ENCODE measurements at places on chromosomes 16 and 17.
A peak's percentile ranks its signal among the peaks of the same experiment; 100 is the strongest.

DNA sequence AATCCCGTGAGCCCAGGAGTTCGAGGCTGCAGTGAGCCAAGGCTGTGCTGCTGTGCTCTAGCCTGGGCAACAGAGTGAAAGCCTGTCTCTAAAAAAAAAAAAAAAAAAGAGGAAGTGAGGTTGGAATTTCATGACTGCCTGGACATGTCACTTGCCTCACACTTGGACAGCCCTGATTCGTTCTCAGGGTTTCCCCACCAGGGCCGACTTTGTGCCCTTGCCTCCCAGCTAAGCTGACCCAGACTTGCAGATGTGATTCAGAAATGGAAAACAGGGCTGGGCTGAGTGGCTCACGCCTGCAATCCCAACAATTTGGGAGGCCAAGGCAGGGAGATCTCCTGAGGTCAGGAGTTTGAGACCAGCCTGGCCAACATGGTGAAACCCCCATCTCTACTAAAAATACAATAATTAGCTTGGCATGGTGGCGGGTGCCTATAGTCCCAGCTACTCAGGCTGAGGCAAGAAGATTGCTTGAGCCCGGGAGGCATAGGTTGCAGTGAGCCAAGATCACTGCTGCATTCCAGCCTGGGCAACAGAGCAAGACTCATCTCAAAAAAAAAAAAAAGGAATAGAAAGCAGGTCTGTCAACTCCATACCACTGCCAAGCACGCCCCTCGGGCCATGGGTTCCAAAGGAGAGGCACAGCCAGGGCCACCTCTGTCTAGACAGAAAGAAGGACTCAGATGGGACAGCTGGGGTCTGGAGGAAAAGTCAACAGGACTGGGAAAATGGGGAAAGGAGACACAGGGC lies 46.9 kb downstream of the SOCS1 start:
- DNase-seq, result no peak

DNA sequence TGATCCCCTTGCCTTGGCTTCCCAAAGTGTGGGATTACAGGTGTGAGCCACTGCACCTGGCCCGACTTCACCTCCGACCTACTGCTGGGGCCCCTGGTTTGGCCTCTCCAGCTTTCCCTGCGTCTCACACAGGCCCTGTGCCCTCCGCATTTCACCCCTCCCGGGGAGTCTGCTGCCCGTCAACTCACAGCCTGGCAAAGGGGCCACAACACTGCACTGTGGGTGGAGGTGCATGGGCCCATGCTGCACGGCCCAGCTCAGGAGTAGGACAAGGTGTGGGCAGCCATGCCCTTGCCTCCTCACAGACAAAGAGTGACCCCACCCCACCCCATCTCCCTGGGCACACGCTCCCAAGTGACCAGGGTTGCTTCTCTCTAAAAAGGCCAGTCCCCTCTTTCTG lies 12.6 kb upstream of the TBX2 start:
- no peak for DNase-seq

- DNase-seq, result no peak
These were observed 90.2 kb downstream of the SMG6 start for GRCh38 chr17:2213291-2213960.

DNA sequence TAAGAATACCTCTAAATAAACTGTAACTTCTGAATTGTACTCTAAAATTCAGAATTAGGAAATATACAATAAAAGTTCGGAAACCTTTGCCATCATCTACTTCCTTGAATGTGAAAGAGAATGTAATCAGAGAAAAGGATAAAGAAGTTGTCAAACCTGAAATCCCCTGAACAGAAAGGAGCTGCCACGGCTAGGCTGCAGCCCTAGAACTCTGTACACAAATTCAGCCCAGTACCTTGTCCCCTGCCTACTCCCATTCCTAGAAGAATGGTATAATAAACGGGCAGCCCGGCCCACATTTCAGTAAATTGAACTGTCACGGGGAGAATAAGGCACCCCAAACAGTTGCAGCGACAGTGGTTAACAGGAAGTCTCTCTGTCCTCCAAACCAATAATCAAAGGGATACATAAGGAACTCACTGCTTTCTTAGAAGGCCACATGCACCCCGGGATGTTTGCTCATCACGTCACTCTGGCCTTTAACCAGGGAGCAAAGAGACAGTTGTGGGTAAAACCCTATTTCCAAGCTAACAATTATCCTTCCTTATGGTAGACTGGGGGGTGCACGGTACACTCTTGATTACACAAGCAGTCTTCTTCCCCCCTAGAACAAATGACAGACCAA lies 24.3 kb upstream of the RFFL start:
- DNase-seq, result no peak

DNA sequence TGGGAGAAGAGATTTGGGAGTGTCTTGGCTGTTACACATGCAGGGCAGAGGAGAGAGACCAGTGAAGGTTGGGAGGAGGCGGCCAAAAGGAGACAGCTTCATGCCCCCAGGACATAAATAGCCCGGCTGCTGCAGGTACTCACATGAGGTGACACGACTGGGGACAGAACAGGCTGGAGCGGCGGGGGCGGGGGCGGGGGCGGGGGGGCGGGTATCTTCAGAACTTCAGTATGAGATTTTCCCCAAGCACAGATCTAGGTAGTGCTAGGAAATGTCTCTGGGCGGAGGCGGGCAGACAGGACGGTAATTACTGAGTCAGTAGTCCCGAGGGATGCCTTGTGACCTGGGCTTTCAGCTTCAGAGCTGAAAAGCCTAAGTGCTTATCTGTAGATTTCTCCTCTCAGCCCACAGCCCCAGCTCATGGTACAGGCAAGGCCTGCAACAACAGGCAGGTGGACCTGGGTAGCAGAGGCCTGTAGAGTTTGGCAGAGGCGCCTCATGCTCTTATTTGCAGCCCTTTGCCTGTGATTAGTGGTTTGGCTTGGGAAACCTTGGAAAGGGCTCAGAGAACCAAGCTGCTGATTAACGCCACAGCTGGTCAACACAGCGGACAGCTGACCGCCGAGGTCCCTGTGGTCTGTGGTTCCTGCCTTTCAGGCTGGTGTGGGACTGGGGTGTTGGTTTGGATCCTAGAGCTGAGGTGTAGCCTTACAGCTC lies 24.5 kb downstream of the UNK start:
- DNase-seq, result no peak

- no peak for DNase-seq
These were observed 2.1 kb upstream of the IRX5 start for GRCh38 chr16:54928411-54929089.

DNA sequence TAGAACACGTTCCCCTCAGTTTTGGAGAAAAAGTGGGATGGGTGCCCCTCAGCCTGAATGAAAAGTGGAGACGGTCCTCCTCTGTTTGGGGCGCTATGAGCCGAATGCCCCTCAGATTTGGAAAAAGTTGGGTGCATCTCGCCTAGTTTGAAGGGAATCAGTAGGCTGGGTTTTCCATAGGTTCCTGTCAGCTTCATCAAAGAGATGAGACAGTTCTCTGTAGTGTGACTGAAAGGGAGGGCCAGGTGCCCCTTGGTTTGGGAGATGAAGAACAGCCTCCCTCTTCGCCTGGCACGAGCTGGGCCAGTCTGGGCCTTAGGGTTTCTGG lies 742 bp upstream of the SLC9A5 start:
- DNase-seq, result no peak

DNA sequence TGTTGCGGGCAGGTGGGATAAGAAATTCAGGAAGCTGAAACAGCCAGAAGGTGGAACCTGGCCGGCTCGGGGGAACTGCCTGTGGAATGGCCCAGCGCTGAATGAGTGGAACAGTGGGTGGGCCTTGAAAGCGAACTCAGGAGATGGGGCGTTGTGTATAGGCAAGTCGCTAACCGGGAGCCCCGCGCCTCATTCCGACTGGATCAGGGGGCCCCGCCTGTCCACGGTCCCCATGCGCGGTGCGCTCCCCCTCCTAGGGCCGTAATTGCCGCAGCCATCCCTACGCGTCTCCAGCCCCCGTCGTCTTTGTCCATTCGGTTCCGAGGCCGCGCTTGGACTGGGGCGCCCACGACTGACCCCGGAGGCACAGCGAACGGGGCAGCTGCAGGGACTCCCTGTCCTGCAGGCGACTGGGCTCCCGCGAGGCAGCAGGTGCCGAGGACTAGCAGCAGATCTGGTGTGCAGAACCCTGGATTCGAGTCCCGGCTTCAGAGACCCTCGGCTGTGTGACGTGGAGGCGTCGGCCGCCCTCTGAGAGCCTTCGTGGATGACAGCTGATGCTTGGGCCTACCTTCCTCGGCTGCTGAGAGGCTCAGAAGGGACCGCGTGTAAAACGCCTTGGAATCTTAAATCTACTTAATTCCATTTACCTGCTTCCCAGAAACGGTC lies 10.9 kb upstream of the CA4 start:
- DNase-seq, result no peak

DNA sequence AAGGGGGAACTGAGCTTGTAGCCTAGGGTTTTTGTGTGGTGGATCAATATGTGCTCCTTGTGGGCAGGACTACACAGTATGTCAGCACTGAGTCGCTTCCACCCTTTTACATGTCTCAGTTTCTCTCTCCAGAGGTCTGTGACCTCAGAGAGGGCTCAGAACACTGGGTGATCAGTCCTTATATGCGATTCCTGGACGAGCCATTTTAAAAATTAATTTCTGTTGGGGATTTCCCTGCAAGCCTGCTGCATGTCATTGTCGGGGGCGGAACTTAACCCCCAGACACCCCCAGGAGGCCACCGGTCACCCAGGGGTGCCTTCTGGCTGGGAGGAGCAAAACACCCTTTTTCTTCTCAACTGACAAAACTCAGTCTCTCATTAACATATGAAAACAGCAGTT lies 14.1 kb downstream of the DHRS7B start:
- DNase-seq, result no peak

DNA sequence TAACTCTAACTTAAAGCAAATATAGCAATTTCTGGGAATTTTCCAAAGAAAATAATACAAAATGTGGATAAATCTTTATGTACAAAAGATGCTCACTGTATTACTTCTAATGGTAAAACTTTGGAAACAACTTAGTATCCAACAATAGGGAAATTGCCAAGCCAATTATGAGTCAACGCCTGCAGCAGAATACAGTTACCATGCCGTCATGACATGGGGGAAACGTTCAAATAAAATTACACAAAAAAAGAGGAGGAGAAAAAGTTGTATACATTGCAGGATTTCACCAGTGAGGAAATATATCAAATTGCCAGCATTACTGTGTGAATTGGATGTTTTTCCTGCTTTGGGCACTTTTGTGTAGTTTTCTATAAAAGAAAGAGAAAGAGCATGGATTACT lies 469.6 kb downstream of the SOX9 start:
- DNase-seq, result no peak

- no peak for DNase-seq
These were observed 73.8 kb upstream of the HNF1B start for GRCh38 chr17:37818689-37819088.

- DNase-seq, result no peak
These were observed 23.6 kb downstream of the ABCA6 start for GRCh38 chr17:69117855-69118784.

GRCh38 chr16:68065716-68066305 lies 19.4 kb upstream of the NFATC3 start:
- DNase-seq, result no peak

- no peak for DNase-seq
These were observed 3.6 kb downstream of the CBX8 start for GRCh38 chr17:79792984-79793923.

GRCh38 chr17:40608061-40608581 lies 39.5 kb downstream of the SMARCE1 start:
- DNase-seq, result no peak

DNA sequence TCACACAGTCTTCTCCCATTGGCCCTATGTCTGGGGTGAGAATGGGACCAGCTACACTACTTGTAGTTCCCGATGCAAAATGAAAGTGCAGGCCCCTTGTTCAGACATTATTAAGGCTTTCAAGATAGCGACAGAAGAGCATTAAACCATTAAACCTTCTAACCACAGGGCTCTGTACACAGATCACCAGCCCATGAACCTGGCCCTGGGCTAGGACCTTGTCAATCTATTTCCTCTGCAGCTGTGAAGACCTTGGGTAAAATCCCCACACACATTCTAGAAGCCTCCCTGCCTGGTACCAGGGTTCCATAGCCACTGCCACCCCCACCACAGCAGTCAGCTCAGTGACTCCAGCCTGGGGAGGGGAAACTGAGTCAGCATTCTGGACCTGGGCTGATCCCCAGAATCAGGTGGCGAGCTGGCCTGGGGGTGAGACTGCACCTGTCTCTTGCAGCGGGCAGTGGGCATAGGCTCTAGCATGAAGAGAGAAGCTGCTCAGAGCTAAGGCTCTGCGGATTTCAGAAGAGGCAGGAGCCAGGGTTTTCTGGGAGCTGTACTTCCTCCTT lies 119.7 kb upstream of the LHX1 start:
- no peak for DNase-seq

GRCh38 chr16:53504665-53505064 lies 1.7 kb upstream of the AKTIP start:
- DNase-seq, result no peak

DNA sequence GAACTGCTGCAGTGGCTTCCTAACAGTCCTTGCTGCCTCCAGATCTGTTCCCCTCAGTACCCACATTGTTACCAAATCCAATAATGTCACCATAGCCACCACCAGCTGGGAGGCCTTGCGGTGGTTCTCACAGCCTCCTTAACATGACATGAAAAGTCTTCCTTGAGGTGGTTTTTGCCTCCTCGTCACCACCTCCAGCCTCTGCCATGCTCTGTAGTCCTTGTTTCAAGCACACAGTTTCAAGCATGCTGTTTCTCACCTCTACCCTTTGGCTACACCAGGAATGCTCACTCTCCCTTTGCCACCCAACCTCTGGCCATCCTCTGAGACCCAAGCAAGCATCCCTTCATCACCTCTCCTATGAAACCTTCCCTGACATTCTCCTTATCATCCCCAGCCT lies 47.2 kb downstream of the DNAH9 start:
- DNase-seq, result no peak

DNA sequence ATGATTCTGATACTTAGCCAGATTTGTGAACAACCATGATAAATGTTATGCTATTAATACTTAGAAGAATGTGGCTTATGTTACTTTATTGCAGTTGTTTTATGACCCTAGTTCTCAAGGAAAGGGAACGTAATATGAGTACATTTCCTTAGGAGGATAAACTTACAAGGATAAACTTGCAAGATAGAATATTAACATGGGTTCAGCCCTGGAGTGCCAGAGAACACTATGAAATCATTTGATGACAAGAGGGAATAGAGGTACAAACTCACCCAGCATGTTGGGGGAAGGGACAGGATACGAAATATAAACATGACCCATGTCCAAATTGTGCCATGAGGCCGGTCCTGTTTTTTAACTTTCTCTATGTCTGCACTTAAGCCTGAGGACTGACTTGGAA lies 13.0 kb upstream of the ABCA5 start:
- DNase-seq, result no peak

- no peak for DNase-seq
These were observed 54.8 kb upstream of the BCAR1 start for GRCh38 chr16:75306099-75306762.

DNA sequence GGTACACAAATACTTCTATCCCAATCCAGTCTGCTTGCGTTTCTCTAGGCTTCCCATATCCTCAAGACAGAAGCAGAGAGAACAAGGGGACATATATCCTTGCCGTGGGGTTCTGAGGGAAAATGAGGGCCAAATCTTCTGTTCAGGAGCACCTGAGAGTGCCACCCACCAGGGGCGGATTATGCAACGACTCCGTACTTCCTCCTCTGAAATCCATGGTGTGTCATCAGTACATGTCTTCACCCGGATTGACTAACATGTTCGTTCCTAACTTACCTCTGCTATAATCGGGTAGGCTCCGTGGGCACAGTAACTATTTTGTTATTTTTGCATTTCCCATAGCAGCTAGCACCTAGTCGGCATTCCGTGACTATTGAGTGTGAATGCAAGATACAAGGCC lies 7.8 kb upstream of the ZNF200 start:
- no peak for DNase-seq

- DNase-seq, result no peak
These were observed 21.3 kb upstream of the USP10 start for GRCh38 chr16:84678541-84678940.

GRCh38 chr16:67393111-67393787 lies at the start of gene TPPP3:
TPPP3 (minus strand) TSS chr16:67393498; CDS start chr16:67391111, 2,387 bp downstream.
- DNase-seq, result peak; percentile 43
